Activated T-helper 1 cell treated with anti-CD3 and anti-CD28 coated beads, Interleukin-2, amount 50 U/mL, for 16 hours (primary cell): ENCODE measurements at places on chromosomes 2 and 18.

DNA sequence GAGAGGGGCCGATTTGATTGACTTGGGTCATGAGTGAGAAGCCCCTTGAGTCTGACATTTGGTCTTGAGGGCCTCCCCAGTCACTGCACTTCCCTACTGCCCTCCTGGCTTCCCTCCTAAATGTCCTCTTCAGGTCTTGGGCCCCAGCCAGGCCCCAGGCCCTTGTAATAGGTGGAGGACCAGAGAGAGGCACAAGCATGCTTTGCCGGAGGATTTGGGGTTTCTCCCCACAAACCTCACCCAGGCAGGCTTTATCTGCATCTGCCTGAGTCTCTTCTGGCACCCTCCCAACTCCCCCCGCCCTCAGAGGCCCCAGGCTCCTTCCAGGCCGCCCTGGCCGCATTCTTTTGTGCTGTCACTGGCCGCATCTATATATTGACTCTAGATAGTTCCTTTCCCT, 270.7 kb downstream of the HAUS1 start:
- DNase-seq: no peak

GRCh38 chr2:106892048-106892447, 6.1 kb upstream of the ST6GAL2 start:
- no peak for DNase-seq

DNA sequence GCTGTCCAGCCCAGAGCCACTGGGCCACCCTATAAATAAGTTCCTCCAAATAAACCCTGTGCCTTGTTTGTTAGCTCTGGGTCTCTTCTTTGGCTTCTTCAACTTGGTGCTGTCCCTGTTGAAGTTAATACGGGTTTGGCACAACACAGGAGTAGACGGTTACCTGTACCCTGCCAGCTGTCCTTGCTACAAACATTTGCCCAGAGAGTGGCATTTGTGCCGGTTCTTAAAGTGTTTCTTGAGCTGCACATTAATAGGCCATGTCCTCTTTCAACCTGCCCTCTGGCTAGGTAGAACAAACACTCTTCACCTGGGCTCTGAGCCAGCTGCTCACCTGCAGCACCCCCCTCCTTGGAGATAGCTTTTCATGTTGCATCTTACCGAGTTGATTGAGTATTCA, 139.2 kb downstream of the NEDD4L start:
- no peak for DNase-seq

GRCh38 chr2:69514406-69514805, 77.2 kb upstream of the NFU1 start:
- DNase-seq: no peak

- DNase-seq: no peak
These were observed 102.3 kb downstream of the NRXN1 start for GRCh38 chr2:50929661-50930060.

GRCh38 chr2:55048508-55049042, 1.7 kb downstream of the RTN4 start:
- no peak for DNase-seq

DNA sequence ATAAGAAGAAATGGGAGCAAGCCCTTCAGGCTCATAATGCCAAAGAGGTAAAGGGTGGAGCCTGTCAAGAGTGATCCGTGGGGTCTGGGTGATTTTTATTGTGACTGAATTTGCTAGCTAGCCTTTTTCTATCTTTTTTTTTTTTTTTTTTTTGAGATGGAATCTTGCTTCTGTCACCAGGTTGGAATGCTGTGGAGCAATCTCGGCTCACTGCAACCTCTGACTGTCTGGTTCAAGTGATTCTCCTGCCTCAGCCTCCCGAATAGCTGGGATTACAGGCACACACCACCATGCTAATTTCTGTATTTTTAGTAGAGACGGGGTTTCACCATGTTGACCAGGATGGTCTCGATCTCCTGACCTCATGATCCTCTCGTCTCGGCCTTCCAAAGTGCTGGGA, 29.1 kb downstream of the DRC1 start:
- DNase-seq: no peak

DNA sequence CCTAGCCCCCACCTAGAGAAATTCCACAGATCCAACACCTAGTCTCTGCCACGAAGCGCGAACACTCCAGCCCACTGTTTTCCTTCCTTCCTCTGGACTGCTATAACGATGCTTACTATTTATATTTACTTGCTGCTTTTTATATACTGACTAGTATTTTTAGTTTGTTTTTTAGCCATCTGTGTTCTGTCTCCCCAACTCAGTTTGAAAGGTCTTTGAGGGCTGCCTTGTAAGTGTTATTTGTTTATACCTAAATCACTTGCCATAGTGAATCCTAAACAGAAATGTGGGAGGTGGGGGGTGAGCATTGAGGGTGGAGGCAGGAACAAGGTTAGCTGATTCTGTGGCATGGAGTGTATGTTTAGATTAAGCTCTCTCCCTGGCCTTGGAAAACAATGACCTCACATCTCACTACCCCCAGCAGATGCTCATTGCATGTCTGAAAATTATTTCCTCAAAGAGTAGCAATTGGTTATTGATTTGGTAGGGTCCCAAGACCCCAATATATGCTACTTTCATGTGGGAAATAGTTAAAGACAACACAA, 1.1 kb upstream of the NCKAP5 start:
- DNase-seq: no peak

GRCh38 chr2:28544405-28544921, 48.6 kb downstream of the PLB1 start:
- DNase-seq: no peak

- DNase-seq: no peak
These were observed 1025.1 kb downstream of the LRP1B start for GRCh38 chr2:141105763-141106162.

GRCh38 chr2:8676191-8676920, 5.5 kb upstream of the ID2 start:
- no peak for DNase-seq

- peak; percentile 21 for DNase-seq
These were observed 500 bp downstream of the CCNYL1 start for GRCh38 chr2:207711750-207712530.

GRCh38 chr2:163943403-163944346, 207.9 kb upstream of the FIGN start:
- no peak for DNase-seq

- DNase-seq: no peak
These were observed 73.2 kb upstream of the RAB6C start for GRCh38 chr2:129906139-129906860.

DNA sequence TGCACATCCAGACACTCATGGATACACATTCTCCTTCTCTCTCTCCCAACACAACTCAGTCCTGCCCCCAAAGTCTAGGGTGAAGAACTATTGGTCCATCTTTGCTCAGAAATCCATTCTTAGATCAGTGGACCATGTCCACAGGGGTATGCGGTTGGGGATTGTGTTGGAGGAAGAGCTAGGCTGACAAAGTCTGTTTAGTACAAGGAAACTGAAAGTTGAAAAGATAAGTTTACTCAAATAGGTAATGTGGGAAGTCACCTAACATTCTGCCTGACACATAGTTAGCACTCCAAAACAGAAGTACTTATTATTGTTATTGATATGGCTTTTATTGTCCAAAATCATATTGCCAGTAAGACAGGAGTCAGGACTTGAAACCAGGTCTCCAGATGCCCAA, 55.9 kb downstream of the ALK start:
- no peak for DNase-seq

DNA sequence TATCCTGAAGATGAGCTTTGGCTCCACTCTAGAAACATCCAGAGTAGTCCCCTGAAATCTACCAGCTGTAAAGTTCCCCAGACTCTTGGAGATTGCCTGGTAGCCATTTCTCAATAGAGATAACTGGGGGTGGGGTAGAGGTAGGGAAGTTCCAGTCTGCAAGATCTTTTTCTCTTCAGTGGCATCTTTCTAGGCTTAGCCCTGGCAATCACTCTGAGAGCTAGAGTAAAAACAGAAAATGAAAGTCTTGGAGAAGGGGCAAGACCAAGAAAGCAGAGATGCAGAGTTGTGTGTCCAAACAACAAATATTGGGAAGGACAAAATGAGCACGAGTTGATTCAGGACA, 41.8 kb upstream of the LCLAT1 start:
- no peak for DNase-seq

GRCh38 chr2:80591233-80591632, 286.7 kb upstream of the LRRTM1 start:
- DNase-seq: no peak

DNA sequence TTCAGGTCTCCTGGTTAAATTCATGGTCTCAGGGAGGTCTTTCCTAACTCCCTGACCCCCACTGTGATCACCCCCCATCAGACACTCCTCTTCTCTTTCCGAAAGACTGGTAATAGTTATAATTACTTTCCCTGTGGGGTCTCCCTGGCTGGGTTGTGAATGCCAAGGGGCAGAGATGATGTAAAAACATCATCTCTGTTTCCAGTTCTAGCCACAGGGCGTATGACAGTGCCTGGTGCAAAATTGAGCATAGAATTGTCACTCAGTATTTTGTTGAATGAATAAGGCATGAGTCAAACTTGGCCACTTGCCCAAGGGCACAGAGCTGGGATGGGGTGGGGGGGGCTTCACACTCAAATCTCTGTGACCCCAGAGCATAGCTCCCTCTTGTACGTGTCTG, 65.2 kb downstream of the LTBP1 start:
- DNase-seq: no peak

GRCh38 chr2:239257511-239257937, 143.3 kb downstream of the HDAC4 start:
- DNase-seq: no peak

- DNase-seq: no peak
These were observed 32.0 kb upstream of the ACYP2 start for GRCh38 chr2:54083445-54083844.

DNA sequence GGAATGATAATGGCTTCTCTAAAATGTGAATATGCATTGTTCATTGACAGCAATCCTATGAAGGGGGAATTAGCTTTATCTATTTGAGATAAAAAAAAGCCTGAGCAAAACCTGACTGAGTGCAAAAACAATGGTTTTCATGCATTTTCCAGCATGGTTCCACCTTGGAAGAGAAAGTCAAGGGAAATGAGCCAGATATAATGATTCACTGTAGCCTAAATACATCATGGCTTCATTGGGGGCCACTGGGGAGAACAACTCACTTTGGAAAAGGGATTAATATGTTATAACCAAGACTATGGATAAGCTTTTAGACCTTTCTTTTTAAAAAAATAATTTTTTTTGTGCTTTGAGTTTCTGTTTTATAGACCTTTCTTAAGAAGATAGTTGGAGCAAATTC, 679.7 kb downstream of the NYAP2 start:
- DNase-seq: no peak

DNA sequence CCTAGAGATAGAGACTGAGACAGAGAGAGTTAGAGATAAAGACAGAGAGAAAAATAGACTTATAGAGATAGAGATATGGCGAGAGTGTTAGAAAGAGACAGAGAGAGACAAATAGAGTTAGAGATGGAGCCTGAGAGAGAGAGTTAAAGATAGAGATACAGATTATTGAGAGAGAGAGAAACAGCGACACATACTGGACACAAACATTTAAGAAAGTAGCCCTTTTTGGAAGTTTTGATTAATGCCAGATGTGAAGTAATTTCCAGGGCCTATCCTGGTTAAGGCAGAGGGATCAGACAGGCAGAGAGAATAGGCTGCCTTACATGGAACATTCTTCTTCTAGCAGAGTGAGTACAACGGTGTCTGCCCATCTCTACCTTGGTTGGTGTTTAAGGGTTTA, 311.6 kb upstream of the CDH7 start:
- no peak for DNase-seq

GRCh38 chr2:215435280-215435869, 493 bp downstream of the FN1 start:
- no peak for DNase-seq

GRCh38 chr18:26040051-26040656, 50.3 kb downstream of the SS18 start:
- no peak for DNase-seq

DNA sequence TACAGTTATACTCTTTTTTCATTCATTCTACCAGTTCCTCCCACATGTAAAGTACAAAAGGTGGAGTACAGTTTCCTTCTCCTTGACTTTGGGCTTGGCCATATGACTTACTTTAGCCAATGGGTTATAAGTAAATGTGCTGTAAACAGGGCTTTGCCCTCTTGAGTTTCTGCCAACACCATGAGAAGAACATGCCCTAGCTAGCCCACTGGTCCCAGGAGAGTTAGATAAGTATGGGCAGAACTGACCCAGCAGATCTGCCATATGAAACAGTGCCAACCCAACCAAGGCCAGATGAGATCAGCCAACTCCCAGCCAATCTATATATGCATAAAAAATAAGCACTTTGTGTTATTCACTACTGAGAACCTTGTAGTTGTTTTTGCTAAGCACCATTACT, 25.5 kb downstream of the ZC3H8 start:
- DNase-seq: no peak

GRCh38 chr2:239545741-239546392, 145.0 kb upstream of the HDAC4 start:
- DNase-seq: no peak

- DNase-seq: no peak
These were observed 215.0 kb upstream of the SP5 start for GRCh38 chr2:170500104-170500503.

DNA sequence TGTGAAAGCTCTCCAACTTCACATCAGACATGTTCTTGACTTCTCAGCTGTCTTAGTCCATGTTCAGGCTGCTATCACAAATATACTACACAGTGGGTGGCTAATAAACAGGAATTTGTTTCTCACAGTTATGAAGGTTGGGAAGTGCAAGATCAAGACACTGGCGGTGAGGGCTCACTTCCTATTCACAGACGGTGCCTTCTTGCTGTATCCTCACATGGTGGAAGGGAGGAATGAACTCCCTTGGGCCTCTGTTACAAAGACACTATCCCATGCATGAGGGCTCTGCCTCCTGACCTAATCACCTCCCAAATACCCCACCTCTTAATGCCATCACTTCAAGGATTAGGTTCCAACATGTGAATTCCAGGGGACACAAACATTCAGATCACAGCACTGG, 9.7 kb downstream of the UXS1 start:
- DNase-seq: no peak

DNA sequence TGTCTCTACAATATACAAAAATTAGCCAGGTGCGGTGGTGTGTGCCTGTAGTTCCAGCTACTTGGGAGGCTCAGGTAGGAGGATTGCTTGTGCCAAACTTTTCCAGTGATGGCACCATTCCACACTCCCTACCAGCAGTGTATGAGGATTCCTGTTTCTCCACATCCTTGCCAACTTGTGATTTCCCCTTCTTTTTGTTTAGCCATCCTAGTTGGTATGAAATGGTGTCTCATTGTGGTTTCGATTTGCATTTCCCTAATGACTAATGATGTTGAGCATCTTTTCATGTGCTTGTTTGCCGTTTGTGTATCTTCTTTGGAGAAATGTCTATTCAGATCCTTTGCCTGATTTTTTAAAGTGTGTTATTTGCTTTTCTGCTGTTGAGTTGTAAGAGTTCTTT, 41.0 kb downstream of the EPB41L5 start:
- no peak for DNase-seq

DNA sequence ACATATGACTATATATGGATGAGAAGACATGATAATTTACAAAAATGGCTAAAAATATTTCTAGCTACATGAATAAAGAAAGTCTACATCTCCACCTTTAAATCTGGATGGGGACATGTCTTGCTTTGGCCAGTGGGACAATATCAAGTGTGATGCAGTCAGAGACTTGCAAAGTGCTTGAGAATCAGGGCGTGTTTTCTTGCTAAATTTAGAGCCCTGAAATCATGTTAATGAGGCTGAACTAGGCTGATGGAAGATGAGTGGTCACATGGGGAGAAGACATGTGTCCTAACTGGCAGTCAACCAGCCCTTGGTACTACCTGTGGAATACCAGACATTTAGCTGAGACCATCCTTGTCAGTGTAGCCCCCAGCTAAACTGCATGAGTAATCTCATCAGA, 278.5 kb upstream of the RGPD4 start:
- DNase-seq: no peak

GRCh38 chr2:15918761-15919356, 21.5 kb upstream of the MYCN start:
- DNase-seq: no peak
